ENCODE measurements at places on chromosomes 1 and 21.

DNA sequence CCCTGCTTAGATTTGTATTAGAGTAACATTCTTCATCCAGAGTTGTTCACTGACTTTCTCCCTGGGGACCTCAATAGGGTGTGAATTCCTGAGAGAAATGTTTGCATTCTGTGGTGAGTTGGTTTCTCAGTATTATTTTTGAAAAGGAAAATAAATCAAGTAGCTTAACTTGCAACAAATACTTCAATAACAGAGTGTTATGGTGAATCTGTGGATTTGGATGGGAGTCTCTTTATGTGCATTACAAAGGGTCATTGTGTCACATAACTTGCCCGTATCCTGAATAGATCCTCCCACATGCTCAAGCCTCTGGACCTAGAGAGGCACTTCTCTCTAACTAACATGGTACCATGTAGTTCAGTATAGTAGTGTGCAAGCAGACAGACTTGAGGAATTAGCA is 68.4 kb upstream of the IPO9 start:
- no peak for DNase-seq

- DNase-seq: no peak
These were observed 300.8 kb downstream of the DISC1 start for GRCh38 chr1:231927431-231927830.

GRCh38 chr1:147156642-147157041 is 15.6 kb downstream of the PRKAB2 start:
- no peak for DNase-seq

- DNase-seq: no peak
These were observed 66.9 kb downstream of the PRDM2 start for GRCh38 chr1:13766592-13767564.

- DNase-seq: no peak
These were observed 94.6 kb downstream of the ADARB1 start for GRCh38 chr21:45169001-45169400.

- no peak for DNase-seq
These were observed 3.1 kb upstream of the TDRD5 start for GRCh38 chr1:179588425-179589024.

DNA sequence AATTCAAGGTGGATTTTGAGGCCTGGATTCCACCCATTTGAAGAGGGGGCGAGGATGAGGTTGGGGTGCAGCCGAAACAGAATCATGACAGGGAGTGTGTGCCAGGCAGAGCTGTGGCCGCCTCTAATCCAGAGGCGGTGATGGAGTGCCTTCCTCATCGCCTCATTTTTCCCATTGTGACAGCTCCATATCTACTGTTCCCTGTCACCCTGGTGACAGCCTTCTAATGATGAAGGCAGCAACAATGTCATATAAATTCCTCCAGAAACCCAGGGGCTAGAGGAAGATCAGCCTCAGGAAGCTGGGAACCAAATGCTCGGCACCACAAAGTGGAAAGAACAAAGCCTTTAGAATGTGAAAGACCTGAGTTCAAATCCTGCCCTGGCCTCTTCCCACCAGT is 42.0 kb downstream of the LRRN2 start:
- no peak for DNase-seq

GRCh38 chr1:111442457-111442856 is 6.6 kb downstream of the WDR77 start:
- DNase-seq: no peak

DNA sequence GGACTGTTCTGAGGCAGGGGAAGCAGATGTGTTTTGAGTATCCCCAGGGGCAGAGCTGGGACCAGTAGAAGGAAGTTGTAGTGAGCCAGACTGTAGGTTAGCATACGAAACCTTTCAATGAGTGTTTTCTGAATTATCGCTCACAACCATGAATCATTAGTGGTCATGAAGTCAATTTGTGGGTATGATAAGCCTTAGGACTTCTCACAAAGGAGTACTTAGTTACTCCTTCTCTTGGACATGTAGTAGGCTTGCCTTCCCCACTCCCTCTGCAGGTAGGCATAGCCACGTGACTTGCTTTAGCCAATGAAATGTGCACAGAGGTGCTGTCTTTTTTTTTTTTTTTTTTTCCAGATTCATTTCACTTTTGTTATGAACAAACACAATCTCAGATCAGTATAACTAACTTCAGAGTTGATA is 23.9 kb upstream of the FAAH start:
- DNase-seq: no peak

DNA sequence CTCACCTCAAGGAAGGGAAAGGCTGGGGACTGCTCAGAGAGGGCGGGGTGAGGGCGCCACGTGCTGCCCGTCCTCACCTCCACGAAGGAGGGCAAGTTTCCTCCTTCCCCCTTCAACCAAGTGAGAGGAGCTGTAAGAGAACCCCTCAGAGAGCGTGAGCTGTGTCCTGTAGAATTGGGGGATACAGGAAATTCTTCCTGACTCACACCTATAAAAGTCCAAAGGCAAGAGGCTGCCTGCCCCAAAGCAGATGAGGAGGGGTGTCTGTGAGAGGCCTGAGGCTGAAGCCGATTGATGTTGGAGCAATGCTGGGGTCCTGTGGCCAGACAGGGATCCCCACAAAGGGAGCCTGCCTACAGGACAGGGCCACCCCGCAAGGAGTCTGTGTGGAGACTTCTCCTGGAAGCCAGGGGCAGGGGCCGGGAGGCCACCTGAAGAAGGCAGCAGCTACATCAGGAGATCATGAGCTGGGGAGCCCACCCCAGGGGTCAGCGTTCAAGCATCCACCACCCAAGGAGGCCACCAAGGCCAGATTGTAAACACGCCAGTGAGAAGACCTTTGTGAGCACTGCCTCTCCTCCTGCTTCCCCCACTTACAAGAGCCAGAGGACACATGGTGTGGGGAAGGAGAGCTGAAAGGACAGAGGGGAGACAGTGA is 27.7 kb downstream of the S100A6 start:
- no peak for DNase-seq

GRCh38 chr1:184078564-184079249 is 27.2 kb downstream of the TSEN15 start:
- no peak for DNase-seq

DNA sequence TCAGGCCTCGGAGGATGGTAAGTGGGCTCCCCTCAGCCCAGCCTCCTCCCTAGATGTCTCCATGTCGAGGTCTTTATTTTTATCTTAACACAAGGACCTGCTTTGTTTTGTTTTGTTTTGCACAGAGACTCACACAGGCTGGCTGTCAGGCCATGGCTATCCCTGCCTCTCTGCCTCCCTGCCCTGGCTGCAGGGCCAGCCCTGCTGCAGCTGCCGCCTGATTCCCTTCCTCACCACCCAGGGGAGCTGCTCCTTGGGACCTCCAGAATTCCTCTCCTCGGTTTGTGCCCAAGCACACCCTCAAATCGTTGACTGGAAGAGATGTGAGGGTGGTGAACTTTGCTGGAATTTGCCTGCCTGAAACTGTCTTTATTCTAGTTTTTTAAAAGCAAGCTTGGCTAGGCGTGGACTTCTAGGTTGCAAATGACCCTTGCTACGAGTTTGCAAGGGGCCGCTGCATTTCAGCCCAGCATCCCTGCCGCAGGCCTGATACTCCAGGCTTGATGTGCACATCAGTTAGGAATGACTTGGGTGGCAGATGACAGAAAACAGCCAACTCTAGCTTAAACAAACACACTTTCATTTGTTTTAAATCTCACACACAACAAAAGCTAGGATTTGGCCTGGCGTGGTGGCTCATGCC is 37.1 kb downstream of the WNT9A start:
- no peak for DNase-seq

DNA sequence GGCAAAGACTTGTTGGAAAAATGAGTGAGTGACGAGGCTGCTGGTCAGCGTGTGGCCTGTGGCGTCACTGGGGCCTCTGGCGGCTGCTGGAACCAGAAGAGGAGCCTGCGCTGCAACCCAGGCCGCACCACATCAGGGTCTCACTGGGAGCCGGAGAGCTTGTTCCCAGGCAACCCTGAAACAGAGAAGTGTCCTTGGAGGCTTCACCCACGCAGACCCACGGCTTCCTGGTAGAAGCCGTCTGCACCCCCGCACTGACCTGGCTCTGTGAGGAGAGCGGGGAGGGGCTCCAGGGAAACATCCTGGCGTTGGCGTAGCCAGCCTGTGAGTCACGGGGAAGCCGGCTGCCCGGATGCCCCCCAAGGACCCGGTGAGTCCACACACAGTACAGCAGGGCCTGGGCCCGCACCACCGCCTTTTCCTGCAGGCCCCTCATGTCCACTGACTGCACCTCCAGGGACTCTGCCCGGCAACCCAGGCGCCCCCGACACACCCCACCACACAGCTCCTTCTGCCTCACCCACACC is 57.4 kb downstream of the COL6A1 start:
- no peak for DNase-seq

GRCh38 chr21:45270306-45270821 is 17.3 kb downstream of the POFUT2 start:
- DNase-seq: no peak

DNA sequence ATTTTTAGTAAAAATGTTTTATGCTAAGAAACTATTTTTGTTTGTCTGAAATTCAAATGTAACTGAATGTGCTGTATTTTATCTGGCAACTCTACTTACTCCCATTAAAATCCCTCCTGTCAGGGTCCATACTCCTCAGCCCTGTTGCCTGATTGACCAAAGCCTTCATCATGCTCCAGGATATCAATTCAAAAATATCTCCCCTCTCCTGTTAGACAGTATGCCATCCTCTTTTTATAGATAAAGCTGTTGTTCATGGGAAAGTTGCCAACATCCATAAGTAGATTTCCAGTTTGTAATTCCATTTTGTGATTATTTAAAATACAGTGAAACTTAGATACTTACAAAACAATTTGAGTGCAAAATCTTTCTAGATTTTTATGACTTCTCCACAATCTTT is 65.7 kb downstream of the DTL start:
- no peak for DNase-seq

GRCh38 chr1:219882096-219882495 is 46.3 kb downstream of the SLC30A10 start:
- no peak for DNase-seq

DNA sequence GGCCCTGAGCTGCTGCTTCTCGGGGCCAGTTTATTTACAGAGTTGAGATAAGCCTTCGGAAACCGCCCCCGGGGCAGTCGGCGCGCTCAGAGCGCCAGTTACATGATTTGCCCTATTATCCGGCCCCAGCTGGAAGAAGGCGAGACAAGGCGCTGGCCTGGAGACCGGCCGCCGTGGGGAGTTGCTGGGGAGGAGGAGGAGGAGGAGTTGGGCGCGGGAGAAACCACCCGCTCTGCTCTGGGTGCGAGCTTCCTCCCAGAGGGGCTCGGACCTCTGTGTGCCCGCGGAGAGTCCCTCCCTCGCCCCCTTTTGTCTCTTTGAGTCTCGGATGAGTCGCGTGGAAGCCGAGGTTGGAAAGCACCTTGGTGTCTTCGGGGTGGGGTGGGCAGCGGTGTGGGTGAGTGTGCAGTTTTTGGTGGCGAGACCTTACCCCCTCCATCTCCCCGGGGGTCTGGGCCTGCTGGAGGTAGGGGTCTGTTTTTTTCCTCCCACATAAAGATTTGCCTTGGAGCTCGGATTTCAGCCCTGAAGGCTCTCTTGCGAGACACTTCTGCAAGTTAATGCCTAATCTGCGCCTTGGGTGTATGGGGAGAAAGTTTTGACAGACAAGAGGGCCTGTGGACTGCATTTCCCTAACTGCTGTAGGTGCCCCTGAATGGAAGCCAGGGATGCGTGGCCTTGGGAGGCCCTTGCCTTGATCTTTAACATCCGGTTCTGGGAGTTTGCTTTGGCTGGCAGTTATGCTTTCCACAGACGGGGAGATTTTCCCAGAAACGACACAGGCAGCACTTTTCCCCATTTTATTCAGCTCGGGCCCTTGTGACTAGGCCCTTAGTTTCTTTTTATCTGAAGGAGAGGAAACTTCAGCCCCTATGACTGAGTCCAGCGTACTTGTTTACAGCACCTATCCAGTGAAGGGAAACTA is 80.0 kb downstream of the NDUFS5 start:
- no peak for DNase-seq

- no peak for DNase-seq
These were observed 160.5 kb downstream of the PEX14 start for GRCh38 chr1:10635085-10635896.

- no peak for DNase-seq
These were observed 76.2 kb upstream of the CD34 start for GRCh38 chr1:207987164-207987563.

DNA sequence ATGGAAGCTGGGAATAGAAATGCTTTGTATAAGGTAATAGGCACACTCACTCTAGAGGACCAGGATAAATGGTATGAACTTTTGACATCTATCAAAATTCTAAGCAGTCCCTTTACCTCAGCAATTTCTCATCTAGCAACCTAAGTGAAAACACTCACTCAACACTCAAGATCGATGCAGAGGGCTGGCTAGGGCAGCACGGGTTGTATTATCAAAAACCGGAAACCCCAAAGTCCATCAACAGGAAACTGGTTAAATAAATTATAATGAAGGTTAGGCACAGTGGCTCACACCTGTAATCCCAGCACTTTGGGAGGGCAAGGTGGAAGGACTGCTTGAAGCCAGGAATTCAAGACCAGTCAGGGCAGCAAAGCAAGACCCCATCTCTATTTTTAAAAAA is 9.4 kb downstream of the USP48 start:
- DNase-seq: no peak

- no peak for DNase-seq
These were observed 39.3 kb upstream of the TENT5C start for GRCh38 chr1:117566556-117566955.

DNA sequence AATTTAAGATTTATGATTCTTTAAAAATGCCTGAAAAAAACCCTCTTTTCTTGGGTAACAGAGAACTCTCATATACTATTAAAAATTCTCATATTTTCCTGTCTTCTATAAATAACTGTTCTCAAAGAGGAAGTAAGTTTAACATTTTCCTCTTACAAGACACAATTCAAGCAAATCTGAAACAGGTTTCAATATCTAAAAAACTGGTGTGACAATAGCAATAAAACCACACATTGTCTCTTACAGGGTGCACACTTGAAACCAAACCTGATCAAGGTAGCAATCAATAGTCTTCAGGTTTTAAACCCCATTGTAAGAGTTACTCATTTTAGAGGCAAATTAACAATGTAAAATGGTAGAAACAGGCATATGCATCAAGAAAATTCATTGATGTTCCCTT is 28.0 kb downstream of the FUBP1 start:
- no peak for DNase-seq

DNA sequence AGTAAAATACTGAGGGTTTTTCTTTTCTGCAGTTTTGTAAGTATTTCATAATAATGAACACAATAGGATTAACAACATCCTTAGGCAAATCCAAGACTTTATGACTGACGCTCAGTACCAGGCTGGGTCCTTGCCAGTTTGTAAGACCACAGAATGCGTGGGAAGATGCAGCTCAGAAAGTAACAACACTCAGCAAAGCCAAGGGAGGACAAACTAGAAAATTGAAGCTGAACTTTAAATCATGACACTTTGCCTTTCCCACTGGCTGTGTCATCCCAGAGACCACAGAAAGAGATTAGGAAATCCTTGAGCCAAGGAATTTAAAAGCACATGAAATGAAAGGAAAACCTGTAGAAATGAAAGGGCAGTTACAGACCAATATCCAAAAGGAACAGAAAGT is 426.3 kb upstream of the CHRM3 start:
- DNase-seq: no peak

GRCh38 chr1:81472387-81472786 is 328.3 kb upstream of the ADGRL2 start:
- DNase-seq: no peak
